ENCODE measurements at places on chromosomes 11 and 22.

DNA sequence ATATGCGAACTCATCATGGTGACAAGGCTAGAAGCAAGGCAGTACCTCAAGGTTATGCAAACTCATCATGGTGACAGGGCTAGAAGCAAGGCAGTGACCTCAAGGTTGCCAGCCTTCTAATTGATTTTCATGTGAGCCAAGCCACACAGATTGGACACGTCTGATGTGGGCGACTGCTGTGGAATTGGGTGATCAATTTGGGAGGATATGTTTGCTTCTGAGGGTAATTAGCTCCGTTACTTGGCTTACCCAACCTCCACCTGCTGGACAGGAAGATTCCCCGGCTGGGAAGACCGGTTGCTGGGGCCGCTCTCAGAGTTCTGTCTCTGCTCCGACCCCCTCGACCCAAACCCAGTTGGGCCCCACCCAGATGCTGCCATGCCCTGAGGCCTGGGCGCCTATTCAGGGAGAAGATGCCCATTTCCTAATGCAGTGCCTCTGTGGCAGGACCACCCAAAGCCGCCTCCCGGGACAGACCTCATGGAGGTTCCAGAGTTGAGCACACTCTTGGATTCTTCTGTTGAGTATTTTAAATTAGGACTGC, 69.9 kb upstream of the SHANK2 start:
- DNase-seq: no peak

DNA sequence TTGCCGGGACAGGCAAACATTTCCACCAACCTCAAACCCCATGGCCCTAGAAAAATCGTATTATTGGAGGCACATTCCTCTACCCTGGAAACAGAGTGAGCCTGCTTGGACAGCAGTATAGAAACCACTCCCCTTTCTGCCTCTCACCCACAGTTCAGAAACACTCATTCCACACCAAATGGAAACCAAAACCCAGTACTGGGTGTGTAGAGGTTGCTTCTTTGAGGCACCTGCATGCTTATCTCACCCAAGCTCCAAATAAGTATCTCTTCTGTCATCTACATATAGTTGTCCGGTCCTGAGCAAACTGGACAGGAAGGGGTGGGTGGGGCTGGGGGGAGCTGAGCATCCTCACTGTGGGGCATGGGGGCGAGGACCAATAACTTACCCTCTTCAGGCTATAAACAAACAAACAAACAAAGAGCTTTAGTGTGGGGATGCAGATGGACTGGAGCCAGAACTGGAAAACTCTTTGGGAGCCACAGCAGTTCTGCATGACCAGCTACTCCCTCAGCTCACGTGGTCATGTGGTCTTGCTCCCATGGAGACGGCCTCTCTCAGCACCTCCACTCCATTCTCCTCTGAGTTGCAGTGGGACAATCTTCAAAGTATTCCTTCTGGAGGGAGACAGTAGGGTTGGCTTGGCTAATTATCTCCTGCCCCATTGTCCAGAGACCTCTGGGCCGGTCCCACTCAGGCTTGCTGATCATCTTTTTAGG, 1.0 kb upstream of the PLAAT2 start:
- DNase-seq: no peak

DNA sequence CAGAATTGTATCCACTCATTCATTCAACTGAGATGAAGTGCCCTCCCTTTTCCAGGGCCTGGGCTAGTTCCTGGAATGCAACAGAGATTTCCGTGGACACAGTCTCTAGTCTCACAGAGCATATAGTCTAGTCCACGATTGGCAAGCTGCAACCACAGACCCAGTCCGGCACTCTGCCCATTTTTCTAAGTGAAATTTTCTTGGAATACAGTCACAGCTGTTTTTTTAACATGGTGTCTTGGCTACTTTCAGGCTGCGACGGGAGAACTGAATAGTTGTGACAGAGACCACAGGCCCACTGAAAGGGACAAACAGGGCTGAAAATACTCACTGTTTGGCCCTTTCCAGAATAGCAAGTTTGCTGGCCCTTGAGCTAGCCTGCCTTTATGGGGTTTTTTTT, 29.2 kb downstream of the ALG12 start:
- DNase-seq: no peak

- DNase-seq: no peak
These were observed 85.9 kb upstream of the PPARA start for GRCh38 chr22:46064228-46064965.

- DNase-seq: no peak
These were observed 619.9 kb downstream of the TBC1D22A start for GRCh38 chr22:47382164-47382890.

GRCh38 chr11:107847184-107847583, 11.4 kb downstream of the SLC35F2 start:
- DNase-seq: no peak

GRCh38 chr22:25884121-25884520, 142.1 kb downstream of the MYO18B start:
- no peak for DNase-seq

- DNase-seq: peak; percentile 33
These were observed 19.1 kb downstream of the TNRC6B start for GRCh38 chr22:40196628-40197360.

DNA sequence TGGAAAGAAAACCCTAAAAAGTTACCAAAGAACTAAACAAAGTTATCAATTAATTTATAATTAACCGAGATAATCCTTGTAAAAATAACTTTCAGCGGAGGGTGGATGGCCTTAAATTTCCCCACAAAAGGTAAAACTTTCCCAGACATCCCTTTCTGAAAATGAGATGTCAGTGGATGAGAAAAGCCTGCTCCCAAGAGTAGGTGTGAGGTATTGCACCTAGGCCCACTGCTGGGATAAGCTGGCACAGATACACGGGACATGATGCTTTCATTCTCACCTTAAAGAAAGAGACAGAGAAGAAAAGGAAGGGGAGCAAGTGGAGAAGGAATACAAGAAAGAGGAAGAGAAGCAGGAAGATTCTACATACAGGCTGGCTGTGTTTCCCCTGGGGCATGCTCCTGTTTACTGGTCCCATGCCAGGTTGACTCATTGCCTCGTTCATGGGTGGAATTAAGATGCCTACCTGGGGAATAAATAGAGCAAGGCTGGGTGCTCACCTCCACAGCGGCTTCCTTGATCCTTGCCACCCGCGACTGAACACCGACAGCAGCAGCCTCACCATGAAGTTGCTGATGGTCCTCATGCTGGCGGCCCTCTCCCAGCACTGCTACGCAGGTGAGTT, at the start of gene SCGB2A2:
Gene SCGB2A2 (plus strand): TSS at position 505 of the 625 bp plus-strand sequence. CDS start 59 bp downstream, at position 564.
- peak; percentile 3 for DNase-seq

DNA sequence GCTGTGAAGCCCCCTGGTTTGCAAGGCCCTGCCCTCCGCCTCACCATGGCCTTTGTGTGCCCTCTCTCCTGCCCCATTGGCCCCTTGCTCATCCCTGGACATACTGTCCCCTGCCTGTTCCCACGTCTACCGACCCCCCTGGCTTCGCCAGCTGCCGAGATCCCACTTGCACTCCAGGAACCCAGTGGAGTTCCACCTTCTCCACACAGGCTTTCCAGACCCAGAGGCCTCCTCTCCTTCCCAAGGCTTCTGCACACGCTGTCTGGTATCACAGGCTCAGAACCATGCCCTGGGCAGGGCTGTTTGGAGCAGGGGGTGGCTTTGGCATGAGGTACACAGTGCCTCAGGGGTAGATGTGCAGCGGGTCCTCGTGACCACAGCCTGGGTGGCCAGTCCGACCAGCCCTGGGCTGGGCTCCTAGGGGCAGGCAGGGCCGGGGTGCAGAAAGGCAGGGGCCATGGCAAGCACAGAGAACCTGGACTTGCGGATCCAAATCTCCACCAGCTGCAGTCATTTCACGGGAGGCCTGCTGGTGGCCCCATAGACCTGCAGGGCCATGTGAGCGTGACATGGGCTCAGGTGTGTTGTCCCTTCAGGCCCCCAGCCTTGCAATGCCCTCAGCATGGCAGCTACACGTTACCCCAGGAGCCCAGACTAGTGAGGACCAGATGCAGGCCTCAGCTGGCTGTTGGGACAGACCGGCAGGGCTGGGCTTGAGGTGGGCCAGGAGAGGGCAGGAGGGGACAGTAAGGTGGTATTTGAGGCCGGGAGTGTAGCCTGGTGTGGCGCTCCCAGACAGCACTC, 9.5 kb downstream of the GRK2 start:
- DNase-seq: no peak

GRCh38 chr11:28269586-28269985, 161.4 kb downstream of the METTL15 start:
- no peak for DNase-seq

DNA sequence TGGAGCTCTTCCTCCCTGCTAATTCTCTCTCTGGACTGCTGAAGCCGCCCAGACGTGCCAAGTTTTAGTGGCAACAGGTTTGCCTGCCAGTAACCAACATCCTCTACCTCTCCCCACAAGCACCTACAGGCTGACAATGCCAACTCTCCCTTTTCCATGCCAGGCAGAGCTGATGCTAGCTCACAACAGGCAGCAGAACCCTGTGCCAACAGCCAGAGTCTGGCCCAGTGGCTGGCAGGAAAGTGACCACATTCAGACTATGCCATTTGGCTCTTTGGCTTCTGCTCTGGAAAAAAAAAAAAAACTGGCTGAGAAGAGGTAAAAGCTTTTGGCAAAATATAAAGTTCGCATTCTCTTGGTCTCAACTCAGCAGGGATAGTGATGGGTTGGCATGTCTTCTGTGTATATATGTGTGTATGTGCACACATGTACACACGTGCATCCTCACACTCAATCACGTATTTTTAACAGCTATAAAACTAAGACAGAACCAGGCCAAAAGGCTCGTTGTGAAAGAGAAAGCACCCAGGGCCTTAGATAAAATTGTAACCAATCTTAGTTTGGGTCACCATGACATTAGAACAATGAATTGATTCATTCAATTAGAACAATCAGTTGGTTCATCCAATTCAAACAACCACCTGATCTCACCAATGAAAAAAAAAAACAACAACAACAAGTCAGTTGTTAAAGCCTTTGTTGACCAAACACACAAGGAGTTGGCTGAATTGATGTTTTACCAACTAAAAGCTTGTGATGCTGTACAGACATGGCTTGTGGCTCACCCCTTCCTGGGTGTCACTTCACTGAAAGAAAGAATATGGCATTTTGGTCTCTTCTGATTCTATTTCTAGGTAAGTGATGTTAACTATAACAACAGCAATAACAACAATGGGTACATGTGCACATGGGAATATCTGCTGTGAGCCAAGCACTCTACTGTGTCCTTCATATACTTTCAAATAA, 48.6 kb downstream of the TRIM29 start:
- no peak for DNase-seq

GRCh38 chr11:118596224-118597146, 10.9 kb upstream of the PHLDB1 start:
- no peak for DNase-seq

DNA sequence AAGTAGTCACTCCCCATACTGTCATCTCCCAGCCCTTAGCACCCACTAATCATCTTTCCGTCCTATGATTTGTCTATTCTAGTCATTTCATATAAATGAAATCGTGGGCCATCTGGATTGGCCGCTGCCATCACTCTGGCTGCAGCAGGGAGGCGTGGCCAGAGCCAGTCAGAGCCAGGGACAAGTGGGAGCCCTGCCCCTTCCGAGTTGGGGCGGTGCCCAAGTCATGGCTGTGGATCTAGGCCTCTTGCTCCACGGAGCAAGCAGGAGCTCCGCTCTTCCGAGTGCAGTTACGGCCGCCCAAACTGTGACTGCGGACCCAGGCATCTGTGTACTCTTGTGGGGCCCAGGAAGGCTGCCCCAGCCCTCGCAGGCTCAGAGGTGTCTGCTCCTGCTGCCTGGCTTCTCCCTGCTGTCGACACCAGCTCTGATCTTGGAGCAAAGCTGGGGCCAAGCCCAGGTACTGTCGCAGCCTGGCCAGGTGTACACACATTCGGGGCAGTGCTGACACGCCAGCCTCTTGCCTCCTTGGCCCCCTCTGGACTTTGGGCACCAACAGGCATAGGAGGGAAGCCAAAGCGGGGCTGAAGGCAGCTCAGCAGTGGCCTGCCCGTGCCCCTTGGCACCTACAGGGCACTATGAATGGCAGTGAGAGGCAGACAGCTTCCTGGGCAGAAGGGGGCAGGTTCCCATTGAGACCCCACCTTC, 8.4 kb downstream of the MRPL48 start:
- no peak for DNase-seq

GRCh38 chr22:49215840-49216239, 611.8 kb downstream of the BRD1 start:
- no peak for DNase-seq

- DNase-seq: peak; percentile 2
These were observed 42.8 kb upstream of the CCND1 start for GRCh38 chr11:69598147-69598546.

GRCh38 chr22:46946383-46946962, 184.0 kb downstream of the TBC1D22A start:
- no peak for DNase-seq

DNA sequence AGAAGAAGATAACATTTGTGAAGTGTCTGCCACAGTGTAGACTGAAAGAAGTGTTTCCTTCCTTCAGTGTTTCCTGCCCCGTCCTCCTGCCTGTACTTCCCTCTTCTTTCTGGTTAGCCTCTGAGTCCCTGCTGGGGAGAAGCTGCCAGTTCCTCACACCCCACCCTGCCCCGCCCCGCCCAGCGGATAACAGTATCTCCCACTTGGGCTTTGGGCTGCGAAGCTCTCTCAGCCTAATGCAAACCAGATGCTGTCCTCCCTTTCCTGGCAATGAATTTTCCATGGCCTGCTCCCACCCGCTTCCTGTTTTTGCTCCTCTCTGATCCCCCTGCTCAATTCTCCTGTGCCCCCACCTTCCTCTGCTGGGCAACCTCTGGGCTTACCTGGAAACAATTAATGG, 5.2 kb upstream of the RAB3IL1 start:
- DNase-seq: no peak

DNA sequence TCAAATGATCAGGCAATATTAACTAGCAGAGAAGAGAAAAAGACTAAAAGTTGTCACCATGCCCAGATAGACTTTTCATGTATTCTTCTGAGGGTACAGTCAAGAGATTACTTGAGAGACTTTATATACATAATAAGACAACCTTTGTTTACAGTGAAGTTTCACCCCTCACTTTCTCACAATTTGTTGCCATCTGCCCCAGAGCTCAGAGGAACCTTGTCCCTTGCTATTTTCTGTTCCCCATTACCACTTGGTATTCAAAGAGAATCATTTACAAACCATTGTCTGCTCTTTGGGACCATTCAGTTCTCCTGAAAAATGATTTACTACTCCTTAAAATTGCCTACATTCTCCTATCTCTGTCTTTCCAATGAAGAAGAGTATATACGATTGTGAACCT, 544.6 kb downstream of the CNTN5 start:
- no peak for DNase-seq

DNA sequence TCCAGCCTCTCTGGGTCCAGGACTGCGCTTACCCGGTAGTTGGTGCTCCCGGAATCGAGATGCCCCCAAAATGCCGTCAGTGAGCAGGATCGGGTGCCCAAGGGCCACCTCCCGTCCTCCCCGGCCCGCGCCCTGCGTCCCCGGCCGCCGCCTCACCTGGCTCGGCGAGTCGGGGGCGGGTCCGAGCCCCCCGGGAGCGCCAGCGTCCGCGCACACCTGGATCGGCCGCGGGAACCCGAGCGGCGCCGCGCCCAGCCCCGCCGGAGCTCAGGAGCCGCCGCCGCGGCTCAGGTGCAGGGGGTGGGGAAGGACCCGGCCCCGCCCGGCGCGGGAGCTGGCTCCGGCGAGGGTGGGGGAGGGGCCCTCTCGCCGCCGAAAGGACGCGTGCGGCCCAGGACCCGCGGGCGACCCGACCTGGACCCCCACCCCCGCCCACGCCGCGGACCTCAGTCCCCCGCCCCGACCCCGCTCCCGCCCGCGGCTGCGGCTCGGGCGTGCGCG, at the start of gene SHANK2:
Gene SHANK2 (minus strand): TSS at position 309 of the 501 bp plus-strand sequence. CDS start 105,251 bp downstream, outside the sequence.
- DNase-seq: no peak
